Stimulated activated CD4-positive, alpha-beta T cell treated with anti-CD3 and anti-CD28 coated beads, Interleukin-1b, Interleukin-23, amount 100 ng/mL, for 1 hour (primary cell): ENCODE measurements at places on chromosomes 3 and 15.

GRCh38 chr3:66610562-66610909 lies 109.7 kb upstream of the LRIG1 start:
- no peak for DNase-seq

DNA sequence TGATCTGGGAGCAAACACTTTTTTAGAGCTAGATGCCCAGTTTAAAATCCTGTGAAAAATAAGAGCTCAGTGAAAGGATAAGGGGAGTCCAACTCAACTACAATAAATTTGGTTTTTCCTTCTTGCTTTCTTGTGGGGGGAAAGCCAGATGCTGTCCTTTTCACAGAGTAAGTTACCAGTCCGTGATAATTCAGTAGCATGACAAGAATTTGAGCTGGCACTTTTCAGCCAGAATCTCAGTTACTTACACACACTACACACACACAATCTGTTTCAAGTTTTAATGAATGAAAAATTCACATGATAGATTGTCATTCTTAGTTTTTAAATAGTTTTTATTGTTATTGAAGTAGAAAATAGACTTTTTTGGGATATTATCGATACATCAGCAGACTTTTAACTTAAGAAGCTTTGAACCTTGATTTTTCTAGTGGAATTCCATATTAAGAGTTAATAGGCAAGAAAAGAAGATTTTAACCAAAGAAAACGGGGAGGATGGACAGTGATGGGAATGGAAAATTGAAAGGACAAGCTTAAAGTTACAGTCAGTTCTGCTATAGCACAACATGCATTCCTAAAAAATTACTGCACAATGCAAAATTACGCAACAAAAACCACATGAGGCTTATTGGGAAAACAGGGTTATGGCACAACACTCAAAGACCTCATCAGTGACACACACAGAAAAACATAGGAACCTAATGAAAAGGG lies 47.0 kb downstream of the PSMD6 start:
- DNase-seq, result no peak

DNA sequence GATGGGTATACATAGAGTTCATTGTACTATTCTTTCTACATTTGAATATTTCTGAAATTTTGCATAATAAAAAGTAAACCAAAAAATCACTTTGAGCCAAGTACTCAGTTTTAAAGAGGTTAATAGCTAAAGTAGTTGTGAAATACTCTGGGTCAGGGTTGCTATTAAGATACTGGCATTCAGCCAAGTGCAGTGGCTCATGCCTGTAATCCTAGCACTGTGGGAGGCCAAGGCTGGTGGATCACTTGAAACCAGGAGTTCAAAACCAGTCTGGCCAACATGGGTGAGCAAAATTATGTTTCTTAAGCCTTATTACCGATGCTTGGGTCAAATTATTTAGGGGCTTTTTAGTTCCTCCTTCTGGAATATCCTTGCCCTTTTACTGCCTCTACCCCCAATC lies 122.0 kb upstream of the MELTF start:
- no peak for DNase-seq

GRCh38 chr15:60408463-60408981 lies 10.7 kb upstream of the ANXA2 start:
- no peak for DNase-seq

DNA sequence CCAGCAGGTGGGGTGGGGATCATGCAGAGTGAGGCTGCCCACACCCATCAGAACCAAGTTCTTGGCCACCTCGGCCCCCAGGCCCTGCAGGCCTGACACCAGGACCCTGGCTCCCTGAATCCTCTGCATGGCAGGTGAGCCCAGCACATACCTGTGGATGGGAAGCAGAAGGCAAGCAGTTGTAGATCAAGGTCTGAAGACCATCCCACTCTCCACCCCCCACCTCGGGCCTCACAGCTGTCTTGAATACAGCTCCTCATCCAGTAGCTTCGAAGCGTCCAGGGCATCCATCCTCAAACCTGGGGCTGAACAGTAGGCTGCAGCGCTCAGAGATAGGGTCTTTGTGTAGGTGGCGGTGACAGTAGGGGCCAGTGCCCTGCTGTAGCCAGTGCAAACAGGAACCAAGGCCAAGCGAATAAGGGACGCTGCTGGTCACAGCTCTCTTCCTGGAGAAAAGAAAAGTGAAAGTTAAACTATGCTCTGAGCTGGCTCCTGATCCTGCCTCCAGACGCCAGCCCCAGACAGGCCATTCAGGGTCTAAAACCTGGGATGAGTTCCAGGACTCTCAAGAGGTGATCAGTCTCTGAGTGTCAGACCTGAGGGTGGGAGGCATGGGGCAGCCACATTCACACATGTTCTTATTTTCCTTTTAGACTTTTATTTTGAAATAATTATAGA lies at the start of gene UBA7:
TSS of gene UBA7 (minus strand) at position 457 of the 678 bp plus-strand sequence. CDS start at position 291, 166 bp downstream.
- no peak for DNase-seq

GRCh38 chr15:41585127-41586047 lies 26.4 kb downstream of the TYRO3 start:
- DNase-seq, result no peak

DNA sequence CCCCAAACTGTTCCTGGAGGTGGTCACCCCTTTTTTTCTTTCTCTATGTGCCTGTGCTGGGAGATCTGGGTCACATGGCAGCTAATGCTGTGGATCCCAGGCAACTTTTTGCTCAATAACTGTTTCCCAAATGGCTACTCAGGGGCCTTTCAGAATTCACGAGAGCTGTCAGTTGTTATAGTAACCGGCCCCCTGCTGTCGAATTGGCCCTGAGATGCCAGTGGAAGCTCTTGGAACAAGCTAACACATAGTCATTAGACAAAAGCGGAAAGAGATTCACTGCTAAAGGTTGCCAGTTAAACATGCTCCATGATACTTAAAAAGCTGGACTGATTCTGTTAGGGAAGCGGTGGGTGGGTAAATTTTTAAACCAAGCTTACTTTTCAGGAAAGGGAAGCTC lies 144.1 kb downstream of the FEZF2 start:
- DNase-seq, result no peak

- DNase-seq, result no peak
These were observed 31.5 kb upstream of the FAM81A start for GRCh38 chr15:59406446-59406845.

- DNase-seq, result no peak
These were observed 29.4 kb upstream of the ATP8B4 start for GRCh38 chr15:50148362-50148963.

GRCh38 chr3:162052636-162053035 lies 556.0 kb downstream of the OTOL1 start:
- no peak for DNase-seq

DNA sequence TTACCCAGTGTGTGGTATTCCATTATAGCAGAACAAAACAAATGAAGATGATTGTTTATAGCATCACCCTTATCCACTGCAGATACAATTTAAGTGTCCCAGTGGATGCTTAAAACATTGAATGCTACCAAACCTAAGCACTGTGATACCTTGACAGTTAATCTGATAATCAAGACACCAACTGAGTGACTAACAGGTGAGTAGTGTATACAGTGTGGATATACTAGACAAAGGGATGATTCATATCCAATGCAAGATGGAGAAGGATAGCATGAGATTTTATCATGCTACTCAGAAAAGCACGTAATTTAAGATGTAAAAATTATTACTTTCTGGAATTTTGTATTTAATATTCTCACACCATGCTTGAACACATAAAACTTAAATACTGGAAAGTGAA lies 1449.0 kb downstream of the OTOL1 start:
- no peak for DNase-seq

- DNase-seq, result no peak
These were observed 748.8 kb upstream of the CCDC54 start for GRCh38 chr3:106628407-106628806.

DNA sequence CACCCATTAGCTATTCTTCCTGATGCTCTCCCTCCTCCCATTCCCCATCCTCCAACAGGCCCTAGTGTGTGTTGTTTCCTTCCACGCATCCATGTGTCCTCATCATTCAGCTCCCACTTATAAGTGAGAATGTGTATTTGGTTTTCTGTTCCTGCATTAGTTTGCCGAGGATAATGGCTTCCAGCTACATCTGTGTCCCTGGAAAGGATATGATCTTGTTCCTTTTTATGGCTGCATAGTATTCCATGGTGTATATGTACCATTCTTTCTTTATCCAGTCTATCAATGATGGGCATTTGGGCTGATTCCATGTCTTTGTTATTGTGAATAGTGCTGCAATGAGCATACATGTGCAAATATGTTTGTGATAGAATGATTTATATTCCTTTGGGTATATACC lies 56.3 kb downstream of the CFAP20DC start:
- DNase-seq, result no peak

GRCh38 chr15:80162059-80162554 lies 9.3 kb downstream of the FAH start:
- DNase-seq, result no peak

- DNase-seq, result no peak
These were observed 35.6 kb upstream of the LIPC start for GRCh38 chr15:58396181-58396580.
